Dermis microvascular lymphatic vessel endothelial cell (primary cell): ENCODE measurements at places on chromosomes 4 and X.

DNA sequence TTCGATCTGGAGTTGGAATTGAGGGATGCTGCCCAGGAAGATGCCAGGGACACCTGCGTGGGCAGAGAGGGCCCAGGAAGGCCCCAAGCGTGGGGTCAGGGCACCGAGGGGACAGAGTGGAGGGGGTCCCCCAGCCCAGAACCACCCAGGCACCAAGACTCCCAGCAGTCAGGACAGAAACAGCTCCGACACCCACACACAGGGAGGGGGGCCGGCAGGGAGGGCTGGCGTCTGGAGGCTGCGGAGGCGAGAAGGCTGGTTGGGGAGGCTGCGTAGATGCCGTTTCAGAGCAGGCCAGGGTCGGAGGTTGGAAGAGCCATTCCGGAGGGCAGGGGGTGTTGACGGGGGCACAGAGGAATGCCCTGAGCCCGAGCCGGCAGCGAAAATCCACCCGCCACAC lies 23.6 kb downstream of the ATP5ME start:
- DNase-seq: no peak

GRCh38 chr4:85611661-85612060 lies 136.7 kb downstream of the ARHGAP24 start:
- DNase-seq: no peak

GRCh38 chr4:33864290-33864859 lies 2379.9 kb downstream of the ARAP2 start:
- no peak for DNase-seq

DNA sequence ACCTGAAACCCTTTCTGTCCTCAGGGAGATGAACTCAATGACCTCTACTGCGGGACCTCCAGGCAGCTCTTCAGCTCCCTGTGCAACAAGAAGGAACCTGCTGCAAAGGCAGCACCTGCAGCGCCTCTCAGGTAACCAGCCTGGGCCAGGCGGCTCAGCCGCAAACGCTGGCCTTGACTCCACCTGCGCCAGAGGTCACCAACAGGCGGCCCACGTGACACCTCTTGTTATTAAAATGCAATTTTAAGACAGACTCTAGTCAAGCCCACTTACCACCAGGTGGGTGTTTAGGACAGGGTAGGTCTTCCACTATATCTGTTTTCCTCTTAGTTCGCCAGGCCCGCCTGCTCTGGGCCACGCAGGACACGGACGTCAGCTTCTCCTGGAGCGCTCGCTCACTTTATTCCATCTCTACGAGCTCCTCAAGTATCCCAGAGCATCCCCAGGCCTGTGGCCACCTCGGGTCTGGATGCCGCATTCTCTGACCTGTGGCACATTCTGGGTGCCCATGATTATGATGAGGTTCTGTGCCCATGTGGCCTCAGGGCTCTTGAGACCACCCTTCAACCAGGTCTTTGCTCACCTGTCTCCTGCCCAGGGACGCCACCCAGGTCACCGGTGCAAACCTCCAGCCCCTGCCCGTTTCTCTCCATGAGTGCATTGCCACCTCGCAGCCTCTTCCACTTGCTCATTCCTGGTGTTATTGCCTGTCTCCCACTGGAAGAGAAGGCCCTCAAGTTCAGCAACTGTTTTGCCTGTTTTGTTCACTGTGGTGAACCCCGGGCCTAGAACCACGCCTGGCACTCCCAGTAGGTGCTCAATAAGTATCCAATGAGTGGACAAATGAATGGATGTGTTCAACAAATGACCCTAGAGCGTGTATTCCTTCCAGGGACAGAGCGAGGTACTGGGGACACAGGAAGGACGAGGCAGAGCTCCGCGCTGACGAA lies 32.8 kb upstream of the JAKMIP1 start:
- no peak for DNase-seq
